ENCODE measurements at places on chromosomes 2 and 18.

- no peak for DNase-seq
These were observed 86.6 kb downstream of the SS18 start for GRCh38 chr18:26003817-26004216.

- DNase-seq, result no peak
These were observed 665.1 kb upstream of the ZEB2 start for GRCh38 chr2:145184741-145185651.

DNA sequence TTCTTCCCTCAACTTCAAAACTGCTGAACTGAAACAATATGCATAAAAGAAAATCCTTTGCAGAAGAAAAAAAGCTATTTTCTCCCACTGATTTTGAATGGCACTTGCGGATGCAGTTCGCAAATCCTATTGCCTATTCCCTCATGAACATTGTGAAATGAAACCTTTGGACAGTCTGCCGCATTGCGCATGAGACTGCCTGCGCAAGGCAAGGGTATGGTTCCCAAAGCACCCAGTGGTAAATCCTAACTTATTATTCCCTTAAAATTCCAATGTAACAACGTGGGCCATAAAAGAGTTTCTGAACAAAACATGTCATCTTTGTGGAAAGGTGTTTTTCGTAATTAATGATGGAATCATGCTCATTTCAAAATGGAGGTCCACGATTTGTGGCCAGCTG is 8.4 kb downstream of the HOXD8 start:
- DNase-seq, result no peak

DNA sequence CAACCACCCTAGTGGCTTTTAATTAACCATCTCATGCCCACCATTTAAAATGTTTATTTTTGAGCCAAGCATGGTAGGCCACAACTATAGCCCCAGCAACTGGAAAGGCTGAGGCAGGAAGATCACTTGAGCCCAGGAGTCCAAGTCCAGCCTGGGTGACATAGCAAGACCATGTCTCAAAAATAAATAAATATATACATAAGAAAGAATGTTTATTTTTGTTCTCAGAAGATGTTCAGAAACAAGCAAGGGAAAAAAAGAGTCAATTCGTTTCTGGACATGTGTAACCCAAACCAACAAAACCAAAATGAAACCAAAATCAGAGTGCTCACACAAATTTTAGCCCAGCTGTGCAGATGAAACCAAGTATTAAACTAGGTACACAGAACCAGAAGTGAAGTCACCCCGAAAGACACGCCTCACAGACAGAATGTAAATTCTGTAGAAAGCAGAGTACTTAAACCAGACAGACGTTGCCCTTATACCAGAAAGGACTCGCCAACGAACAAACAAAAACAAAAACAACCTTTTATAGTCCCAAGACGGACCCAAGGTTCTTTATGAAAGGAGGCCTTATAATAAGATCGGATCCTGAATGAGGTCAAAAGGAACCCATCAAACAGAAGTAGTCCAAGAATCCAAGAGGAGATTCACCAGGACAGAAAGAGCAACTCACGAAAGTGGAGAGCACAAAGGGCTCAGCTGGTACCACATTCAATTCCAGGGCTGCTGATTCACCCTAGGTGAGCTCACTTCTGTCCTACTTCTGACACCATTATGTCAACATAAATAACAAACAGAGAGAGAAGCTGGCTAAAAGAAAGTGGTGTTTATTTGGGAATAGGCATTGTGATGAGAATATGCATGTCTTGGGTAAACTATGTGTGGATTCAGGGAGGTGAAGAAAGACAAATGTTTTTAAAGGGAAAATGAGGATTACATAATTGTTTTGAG is 31.8 kb upstream of the MTCL1 start:
- DNase-seq, result no peak

DNA sequence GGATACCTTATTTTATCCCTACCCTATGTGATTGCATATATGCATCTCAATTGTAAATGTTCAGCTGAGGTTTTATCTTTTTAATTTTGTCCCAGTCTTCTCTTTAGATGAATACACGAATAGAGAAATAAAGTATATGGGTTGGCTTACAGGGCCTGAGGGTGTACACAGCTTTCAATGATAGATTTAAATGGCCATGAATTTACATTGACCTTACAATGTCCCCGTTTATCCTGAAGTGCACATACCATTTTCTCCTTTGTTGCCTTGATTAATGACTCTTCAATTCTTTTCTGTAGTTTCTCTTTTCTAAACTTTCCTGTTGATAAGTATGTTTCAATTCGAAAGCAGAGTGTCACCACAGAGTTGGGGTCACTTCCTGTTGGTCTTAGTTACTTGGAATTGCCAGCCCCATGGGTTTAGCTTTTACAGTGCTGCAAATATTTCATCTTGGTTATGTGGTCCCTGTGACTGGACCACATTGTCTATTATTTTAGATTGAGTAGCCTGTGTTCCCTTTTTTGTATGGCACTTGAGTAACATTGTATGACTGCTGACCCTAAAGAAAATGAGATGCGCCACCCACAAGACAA is 1616.3 kb upstream of the ACVR2A start:
- DNase-seq, result no peak

GRCh38 chr2:96091711-96092572 is 24.4 kb downstream of the ADRA2B start:
- DNase-seq, result no peak

DNA sequence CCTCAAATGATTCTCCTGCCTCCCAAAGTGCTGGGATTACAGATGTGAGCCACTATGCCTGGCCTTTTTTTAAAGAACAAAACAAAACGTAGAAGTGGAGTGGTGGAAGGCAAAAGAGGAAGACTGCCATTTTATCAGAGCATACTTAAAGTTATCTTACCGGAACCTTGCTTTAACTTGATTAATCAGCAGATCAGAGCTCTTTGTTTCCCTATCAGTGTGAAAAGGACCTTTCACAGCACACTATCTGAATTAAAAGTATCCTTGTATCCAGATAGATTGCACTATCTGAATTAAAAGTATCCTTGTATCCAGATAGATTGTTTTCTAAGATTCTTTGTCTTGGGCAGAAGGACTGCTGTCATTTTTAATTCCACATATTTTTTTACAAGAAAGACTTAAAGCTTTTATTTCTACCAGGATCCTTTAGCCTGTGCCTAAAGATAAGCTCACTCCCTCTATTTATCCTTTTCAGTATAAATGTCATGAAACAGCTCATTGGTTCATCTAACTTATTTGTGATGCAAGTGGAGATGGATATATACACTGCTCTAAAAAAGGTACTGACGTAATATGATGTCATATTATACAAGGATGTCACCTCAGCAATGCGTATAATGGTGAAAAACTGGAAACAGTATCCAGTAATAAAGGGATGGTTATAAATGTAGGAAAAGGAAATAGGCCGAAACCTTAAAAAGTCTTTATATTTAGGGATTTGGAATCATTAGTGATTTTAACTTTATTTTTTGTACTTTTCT is 17.8 kb downstream of the GMCL1 start:
- no peak for DNase-seq

GRCh38 chr18:62258616-62259015 is 66.5 kb upstream of the TNFRSF11A start:
- DNase-seq, result no peak

DNA sequence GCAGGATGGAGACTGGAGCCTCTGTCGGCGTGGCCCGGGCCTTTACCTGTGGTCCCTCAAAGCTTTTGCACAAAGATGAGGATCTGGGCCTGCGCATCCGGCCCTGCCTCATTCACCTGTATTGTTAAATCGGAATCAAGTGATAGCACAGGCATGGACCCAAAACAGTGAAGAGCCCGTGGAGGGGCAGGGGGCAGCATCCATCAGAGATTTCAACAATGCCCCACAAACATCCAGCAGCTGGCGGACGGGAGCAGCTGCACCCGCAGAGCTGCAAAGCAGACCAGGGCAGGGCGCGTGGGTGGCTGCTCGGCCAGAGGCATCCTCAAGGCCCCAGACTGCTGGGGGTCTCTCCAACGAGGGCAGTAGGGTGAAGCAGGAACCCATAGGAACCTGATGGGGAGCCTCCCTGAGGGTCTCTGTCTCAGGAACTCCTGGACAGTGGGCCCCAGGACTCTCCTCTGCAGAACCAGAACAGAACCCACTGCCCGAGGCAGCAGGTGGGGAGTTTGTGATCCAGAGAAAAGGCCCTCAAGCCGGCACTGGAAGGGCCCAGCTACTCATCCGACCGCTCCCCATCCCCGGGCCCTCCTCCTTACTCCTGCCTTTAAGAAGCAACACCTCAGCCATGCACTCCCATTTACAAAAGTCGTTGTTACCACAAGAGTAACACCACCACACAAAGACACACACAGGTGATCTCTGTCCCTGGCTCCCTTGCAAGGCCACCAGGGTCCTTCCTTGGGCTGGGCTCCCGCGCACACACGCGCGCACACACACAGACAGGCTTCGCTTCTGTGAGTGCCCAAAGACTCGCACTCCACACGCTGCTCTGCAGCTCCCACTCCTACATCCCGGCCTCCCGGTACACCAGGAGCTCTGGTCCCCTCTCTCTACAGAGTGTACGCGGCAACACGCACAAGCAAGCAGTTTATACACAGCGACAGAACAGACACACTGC is 28.8 kb downstream of the HDAC4 start:
- DNase-seq, result no peak

GRCh38 chr2:55022476-55022875 is 27.8 kb downstream of the RTN4 start:
- DNase-seq, result no peak

GRCh38 chr18:75391279-75392225 is 36.0 kb downstream of the SMIM21 start:
- DNase-seq, result no peak

DNA sequence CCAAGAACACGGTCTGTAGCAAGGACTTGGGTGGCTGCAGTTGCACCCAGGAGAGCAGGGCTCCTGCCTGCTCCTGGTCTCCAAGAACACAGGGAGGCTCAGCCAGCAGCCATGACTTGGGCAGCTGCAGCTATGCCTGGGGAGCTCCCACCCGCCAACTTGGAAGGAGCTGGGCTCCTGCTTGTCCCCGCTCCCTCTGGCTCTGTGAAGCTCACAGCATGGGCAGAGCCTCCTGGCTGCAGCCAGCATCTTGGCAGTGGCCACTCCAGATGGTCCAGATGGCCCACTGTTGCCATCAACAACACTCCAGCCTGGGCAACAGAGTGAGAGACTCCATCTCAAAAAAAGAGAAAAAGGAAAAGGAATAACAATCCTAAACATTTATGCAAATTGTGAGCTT is 5.2 kb downstream of the ZSCAN30 start:
- no peak for DNase-seq

DNA sequence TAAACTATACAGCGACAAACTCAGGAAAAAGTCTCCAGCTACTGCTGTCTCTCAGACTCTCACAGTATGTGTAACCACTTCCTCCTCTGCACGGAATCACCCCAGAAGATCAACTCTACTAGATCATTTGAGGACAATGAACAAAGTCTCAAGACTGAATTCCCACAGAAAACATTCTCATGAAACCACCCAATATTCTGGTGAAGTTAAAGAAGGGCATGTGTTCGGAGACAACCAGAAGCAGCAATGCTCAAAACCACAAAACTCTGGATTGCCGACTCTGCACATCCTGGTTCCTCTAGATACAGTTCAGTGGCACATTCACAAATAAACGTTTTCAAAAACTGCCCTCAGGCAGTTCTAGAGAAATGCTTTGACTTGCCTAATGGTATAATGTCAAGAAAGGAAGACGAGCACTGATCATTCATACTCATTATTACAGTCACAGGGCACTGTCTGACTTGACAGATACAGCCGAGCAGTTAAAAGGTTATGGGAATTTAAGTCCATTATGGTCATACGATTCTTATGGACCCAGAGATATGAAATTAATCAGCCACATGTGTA is 91.9 kb upstream of the STK17B start:
- DNase-seq, result peak; percentile 82

DNA sequence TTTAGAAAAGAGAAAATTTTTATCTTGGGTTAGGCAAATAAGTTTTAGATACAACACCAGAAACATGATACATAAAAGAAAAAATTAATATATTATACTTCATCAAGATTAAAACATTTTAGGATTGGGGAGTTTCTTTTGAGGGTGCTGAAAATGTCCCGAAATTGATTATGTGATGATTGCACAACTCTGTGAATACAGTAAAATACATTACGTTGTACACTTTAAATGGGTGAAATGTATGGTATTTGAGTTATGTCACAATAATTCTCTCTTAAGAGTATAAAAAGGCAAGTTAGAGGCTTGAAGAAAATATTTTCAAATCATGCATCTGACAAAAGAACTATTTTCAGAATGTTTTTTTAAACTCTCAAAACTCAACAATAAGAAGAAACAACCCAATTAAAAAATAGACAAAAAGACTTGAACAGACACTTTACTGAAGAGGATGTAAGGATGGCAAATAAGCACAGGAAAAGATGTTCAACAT is 36.2 kb upstream of the INO80C start:
- no peak for DNase-seq

DNA sequence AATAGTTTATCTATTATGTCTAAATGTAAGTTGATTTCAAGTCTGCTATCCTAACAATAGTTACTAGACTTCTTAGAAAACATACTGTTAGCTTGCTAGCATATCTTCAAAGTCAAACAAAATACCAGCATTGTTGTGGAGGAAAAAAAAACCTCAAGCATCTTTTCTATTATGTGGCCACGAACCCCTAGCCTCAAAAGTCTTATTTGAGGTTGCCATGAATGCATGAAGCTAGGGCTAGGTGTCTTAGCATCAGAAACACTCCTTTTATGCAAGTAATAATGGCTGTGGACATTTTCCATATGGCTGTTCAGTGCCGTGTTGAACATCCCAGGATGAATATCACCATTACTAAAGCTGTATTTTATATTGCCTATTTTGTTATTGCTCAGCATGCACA is 86.6 kb upstream of the OTX1 start:
- no peak for DNase-seq

DNA sequence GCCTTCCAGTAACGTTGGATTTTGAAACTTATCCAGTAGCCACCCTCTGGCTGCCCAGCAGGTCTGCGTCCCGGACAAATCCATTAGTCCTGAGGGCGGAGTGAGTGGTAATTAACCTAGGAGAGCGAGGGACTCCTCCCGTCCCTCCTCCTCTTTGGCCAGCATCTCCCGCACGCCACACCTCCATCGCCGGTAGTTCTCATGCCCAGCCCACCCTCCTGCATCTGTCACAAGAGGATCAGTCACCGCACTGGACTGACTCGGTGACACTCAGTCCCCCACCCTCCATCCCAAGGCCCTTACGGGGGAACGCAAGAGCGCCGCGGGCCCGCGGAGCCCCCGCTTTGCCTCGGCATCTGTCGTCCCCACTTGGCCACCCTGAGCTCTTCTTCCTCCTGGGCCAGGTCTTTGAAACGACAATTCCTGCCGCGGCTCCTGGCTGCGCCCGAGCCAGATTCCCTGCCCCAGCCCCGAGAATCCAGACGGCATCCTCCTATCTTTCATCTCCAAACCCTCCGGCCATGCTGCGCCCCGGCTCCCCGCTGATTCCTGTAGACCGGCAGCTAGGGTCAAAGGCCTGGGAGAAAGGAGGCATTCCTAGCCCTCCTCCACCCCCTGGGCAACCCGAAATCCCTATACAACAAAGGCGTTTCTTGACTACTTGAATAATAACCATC is 77.5 kb downstream of the EIF2AK3 start:
- DNase-seq, result no peak

DNA sequence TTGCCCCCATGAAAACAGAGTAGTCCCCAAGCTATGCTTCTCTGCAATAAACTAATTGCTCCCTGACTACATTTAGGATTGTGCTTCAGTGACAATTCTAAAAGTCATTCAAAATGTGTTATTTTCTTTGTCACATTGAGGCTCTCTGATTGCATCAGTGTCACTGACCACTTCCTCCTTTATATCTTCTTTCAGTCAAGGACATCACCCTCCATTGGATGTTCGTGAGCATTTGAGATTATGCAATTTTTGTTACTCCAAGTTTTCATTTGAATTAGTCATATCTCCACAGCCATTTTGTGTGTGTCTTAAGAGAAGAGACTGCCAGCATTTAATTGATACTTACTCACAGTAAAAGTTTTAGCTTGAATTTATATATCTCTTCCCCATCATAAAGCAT is 780.8 kb upstream of the GCFC2 start:
- DNase-seq, result no peak

All from activated CD4-positive, alpha-beta T cell treated with anti-CD3 and anti-CD28 coated beads, Interleukin-2, amount 50 U/mL, for 16 hours (primary cell).